ENCODE measurements at places on chromosomes 11 and 22.
A peak's percentile ranks its signal among the peaks of the same experiment; 100 is the strongest.

DNA sequence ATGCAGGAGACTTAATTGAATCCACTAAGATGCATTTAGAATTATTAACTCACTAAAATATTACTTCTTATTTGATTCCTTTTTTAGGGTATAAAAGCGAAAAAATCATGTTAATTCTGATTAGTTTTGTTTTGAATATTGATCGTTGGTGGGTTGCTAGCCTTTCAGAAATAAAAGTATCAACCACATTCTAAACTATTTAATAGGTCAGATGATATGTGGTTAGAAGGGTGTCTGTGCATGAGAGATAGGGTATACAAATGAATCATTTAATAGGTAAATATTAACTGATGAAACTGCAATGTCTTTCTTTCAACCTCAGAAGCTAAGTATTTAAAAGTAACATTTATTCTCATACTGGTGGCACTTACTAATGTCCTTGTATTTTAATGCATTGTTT is 515.1 kb downstream of the CNTN5 start:
- DNase-seq: no peak

GRCh38 chr22:50500452-50500851 is 7.0 kb downstream of the LMF2 start:
- no peak for DNase-seq

DNA sequence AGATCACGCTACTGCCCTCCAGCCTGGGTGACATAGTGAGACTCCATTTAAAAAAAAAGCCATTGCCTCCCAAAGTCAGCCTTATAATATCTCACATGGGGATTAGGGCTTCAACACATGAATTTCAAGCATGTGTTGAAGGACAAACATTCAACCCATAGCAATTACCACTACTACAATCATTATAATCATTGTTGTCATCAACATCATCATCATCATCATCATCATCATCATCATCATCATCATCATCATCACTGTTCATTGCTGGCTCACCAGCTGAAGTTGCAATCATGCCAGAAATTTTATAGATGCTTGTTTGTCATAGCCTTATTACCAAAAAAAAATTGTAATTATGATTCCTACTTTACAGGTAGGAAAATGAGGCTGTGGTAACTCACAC is 762.9 kb downstream of the METTL15 start:
- no peak for DNase-seq

DNA sequence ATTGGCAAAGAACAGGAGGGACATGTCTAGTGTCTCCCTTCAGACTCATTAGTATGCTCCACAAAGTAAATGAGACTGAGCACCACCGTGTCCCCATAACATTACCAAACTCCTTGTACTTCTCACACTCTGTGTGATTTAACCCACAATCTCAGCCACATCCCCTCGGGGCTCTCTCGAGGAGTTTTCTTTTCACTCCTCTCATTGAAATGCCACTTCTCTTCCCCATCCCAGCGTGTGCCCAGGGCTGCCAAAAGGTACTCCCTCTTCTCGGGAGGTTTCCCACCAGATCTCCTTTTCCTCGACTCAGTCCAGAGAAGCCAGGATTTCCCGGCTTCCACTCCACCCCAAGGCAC is 1.1 kb downstream of the RBFOX2 start:
- no peak for DNase-seq

GRCh38 chr11:33642461-33643166 is 58.0 kb downstream of the C11orf91 start:
- no peak for DNase-seq

- no peak for DNase-seq
Measured at GRCh38 chr11:132999516-132999915, 532.8 kb downstream of the OPCML start.

DNA sequence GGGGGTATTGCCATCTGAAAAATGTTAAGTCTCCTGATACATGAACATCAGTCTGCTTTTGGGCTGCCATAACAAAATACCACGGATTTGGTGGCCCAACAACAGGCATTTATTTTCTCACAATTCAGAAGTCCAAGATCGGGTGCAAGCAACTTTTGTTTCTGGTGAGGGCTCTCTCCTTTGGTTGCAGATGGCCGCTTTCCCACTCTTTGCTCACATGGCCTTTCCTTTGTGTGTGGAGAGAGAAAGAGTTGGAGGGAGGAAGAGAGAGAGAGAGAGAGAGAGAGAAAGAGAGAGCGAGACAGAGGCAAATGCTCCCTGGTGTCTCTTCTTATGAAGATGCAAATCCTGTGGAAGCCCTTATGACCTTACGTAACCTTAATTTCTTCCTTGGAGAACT is 2.5 kb upstream of the KRTAP5-2 start:
- DNase-seq: no peak

DNA sequence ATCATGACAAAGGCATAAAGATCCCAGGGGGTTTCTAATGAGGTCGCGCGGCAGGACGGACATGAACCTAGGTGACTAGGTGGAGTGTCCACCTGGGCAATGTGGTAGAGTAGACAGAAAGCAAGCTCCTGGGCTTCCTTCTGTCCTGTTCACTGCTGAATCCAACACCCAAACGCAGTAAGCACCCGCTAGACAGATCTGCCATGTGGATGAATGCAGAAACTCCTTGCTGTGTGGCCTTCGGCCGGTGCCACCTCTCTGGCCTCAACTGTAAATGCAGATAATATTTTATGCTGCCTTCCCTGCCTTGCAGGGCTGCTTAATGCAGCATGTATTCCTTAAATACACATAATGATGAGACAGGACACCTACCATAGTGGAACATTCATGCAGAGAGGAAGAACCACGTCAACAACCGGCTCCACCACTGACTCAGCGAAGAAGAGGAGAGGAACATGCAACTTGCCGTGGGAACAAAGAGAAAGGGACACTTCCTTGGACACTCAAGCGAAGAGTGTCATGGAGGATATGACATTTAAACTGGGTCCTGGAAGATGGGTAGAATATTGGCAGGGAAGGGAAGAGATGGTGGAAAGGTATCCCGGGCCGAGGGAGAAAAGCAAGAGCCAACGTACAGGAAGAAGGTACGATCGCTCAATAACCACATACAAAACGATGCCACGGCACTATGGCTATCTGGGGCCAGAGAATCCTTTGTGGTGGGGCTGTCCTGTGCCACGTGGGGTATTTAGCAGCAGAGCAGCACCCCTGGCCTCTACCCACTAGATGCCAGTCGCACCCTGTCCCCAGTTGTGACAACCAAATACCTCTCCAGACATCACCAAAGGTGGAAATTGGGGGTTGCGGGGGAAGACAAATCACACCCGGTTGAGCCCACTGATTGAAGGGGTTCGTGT is 30.8 kb downstream of the MYH9 start:
- DNase-seq: no peak

DNA sequence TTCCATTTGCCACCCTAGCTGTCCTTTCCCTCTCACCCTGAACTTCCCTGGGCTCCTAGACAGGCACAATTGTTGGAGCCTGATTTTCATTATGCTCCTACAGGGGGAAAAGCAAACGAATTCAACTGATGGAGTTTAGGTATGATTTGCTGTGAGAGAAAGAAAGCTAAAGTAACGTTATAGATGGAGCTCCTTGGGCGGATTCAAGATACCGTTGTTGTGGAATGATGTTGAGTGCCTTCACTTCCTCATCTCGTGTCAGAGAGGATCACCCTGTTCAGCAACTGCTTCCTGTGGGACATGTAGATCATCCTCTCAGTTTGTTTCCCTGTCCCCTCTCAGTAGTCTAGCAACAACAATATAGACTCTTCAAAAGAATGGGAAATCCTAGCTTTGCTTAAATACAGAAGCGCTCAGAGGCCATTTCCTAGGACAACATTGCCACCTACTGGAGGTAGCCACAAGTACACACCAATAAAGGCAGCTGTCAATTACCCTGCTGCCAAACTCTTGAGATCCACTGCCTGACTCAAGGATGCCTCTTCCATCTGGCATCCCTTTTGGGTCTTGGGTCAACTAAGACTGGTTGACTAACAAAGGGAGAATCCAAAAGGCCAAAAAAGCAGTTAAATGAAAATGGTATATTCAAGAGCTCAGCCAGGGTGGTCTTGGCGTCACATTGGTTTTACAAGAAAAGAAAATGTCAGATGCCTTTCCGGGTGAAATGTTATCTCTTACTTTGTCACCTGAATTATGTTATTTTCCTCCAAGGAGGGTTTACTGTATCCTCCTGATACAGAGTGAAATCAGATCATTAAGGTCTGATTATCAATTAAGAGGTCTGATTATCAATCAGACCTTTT is 13.5 kb upstream of the DTX4 start:
- DNase-seq: peak; percentile 86

GRCh38 chr11:81578571-81578970 is 1155.1 kb downstream of the FAM181B start:
- no peak for DNase-seq

DNA sequence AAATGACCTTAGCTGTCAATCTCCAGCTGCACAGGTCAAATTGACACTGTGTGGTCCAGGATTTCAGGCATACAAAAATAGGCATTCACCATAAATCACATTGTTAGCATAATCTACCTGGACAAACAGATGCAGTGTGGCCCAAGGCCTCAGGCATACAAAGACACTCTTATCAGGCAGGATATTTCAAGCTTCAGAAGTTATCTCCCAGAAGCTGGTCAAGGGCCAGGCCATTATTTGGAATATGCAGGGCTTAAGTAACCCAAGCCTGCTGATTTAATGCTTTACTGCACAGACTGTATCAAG is 25.5 kb upstream of the HORMAD2 start:
- DNase-seq: no peak

DNA sequence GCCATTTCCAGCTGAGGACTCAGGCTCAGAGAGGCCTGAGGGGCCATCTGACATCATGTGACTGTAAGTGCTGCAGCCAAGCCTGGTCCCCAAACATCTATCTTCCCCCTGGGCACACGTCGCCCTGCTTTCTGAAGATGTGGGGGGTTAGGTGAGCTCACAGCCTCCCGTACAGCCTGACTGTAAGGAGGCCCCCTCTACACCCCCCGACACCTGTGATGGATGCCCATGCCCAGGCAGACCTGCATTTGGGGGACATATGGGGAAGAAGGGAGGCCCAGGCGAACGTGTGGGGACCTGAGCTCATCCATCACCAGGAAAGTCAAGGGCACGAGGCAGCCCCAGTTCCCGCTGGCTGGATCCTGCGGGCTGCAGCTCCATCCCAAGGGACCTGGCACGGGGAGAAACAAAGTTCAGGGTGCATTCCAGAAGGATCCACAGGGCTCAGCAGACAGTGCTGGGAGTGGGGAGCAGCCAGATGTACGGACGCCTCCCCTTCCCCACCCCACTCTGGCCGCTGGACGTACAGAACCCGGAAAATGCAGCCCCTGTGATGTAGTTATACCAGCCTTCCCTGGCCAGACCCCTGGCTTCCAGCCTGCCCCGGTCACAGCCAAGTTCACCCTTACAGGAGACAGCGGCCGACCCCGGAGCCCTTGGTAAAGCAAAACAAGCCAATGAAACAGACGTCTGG is 1431.4 kb downstream of the BRD1 start:
- no peak for DNase-seq

GRCh38 chr11:83475760-83476159 is 189.6 kb upstream of the CCDC90B start:
- DNase-seq: no peak

DNA sequence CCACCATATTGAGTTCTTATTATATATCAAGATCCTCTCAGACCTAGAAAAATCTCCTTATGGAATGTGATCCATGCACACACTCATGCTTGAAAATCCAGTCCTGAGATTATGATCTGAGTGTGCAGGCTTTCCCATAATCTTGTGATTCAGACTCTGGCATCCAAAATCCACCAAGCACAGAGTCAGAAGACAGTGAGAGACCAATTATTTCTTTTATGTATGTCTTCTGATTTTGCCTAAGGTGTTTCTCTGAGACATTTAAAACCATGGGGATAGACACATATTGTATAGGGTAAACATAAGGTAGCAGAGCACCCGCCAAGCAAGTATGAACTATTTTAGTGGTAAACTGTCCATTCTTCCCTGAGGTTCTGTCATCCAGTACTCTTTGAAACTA is 52.0 kb upstream of the MMP13 start:
- no peak for DNase-seq

DNA sequence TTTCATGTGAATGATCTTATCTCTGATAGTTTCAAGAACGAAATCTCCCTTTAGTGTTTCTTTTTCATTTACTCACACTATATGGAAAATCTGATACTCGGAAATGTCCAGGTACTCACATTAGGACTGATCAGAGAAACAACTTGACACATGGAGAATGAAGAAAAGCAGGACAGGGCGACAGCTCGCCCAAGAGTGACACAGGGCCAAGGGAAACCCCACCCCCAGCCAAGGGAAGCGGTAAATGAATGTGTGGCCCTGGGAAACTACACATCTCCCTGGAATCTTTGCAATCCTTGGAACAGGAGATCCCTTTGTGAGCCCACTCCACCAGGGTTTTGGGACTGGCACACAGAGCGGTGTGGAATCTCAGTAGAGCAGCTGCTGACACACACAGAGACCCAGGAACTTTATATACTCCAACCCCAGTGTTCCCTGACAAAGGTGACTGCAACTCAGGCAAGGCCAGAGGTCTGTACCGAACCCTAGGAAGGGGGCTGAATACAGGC is 303.7 kb upstream of the ARHGAP42 start:
- no peak for DNase-seq
